Fibroblast of lung (primary cell): ENCODE measurements at places on chromosomes 11 and 22.
A peak's percentile ranks its signal among the peaks of the same experiment; 100 is the strongest.

GRCh38 chr11:86167499-86168164 lies 76.9 kb upstream of the EED start:
- DNase-seq, result peak; percentile 47

DNA sequence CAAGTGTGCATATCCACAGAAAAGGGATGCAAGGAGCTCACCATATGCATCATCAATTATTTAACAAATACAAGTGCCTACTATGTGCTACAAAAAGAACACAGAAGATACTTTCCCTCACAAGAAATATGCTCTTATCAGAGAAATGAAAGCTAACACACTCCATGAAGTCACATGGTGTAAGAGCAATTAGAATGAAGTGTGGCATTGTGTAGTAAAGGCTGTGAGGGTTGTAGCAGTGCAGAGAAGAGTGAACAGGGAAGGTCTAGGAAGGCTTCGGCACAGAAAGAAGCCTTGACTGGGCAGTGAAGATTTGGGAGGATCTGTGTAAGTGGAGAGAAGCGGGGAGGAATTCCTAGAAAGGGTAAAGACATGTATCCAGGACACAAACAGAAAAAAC lies 22.5 kb downstream of the PPP2R1B start:
- no peak for DNase-seq

GRCh38 chr22:48806227-48806781 lies 1021.4 kb downstream of the BRD1 start:
- DNase-seq, result no peak

DNA sequence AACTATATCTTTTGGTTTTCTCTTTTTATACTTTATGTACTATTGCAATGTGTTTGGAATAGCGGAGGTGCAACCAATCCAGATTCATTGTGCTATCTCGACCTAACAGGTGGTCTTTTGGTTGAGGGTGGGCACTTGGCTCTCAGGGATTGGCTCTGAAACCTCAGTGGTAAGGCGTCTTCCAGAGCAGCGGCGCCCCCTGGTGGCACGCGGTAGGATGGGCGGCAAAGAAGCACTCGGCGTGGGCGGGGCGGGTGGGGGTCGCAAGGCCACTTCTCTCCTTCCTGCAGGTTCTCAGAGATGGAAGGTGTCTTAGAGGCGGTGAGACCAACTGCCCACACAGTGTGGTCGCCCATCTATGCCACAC lies 19.2 kb upstream of the PLET1 start:
- peak; percentile 43 for DNase-seq

GRCh38 chr22:32717337-32718240 lies 83.9 kb upstream of the TIMP3 start:
- DNase-seq, result peak; percentile 89
